ENCODE measurements at places on chromosomes 6 and 20.

DNA sequence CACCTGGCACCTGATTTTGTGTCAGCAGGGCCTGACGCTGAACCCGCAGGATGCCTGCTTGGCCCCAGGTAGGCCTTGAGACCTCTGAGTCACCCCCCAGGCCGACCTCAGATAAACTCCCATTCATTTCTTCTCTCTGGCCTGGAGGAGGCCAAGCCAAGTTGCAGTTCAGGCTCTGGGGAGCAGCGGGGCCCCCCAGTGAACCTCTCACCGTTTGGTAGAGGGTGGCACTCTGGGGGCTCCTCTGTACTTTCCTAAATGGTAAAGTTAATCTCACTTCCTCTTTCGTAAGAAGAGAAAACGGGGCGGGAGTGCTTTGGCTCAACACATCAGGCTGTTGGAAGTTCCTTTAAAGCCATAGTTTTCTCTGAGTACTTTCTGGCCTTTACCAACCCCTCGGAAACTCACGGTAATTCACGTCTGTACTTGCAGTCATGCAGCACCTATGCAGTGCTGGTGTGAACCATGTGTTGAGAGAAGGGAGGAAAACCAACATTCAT, 2.8 kb downstream of the SIRPA start:
- DNase-seq, result no peak

DNA sequence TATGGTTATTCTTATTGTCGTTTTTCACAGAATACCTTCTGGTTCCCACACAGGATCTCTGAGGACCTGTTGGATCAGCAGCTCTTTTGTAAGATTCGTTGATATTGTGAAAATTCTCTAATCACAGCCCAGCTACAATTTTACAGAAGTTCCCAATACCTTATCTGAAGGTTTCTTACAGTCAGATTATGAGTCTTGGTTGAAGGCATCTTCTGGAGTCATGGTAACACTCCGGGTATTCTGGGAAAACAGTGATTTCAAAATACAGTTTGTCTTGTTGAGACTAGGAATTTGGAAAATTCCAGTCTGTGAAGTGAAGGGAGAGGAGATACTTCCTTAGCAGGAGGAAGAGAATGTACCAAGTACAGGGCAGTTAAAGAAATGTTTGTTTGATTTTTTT, 22.2 kb upstream of the HLA-C start:
- no peak for DNase-seq

- DNase-seq, result no peak
Measured at GRCh38 chr6:27889275-27889627, 22.9 kb downstream of the OR2B2 start.

- DNase-seq, result no peak
Measured at GRCh38 chr6:43127877-43128276, 43.2 kb upstream of the SRF start.

- no peak for DNase-seq
Measured at GRCh38 chr20:51757226-51757625, 11.0 kb downstream of the ATP9A start.

- no peak for DNase-seq
Measured at GRCh38 chr6:150499882-150500312, 99.8 kb upstream of the PLEKHG1 start.

- no peak for DNase-seq
Measured at GRCh38 chr20:57316795-57317201, 12.8 kb upstream of the SPO11 start.

DNA sequence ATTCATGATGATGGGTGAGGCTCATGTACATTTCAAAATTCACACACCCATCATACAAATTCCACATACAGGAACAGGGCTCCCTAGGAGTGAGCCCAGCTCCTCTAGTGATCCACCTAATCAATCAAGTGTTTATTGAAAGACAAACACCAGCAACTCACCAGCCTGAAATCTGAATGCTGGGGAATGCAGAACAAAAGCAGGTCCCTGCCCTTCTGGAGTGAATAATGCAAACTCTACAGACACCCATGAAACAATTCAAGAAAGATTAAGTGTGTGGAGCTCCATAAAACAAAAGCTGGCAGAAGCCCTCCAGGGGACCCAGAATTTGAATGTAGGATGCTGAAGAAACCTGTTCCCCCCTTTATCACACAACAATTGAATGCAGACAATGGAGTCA, 396.7 kb upstream of the JARID2 start:
- no peak for DNase-seq

DNA sequence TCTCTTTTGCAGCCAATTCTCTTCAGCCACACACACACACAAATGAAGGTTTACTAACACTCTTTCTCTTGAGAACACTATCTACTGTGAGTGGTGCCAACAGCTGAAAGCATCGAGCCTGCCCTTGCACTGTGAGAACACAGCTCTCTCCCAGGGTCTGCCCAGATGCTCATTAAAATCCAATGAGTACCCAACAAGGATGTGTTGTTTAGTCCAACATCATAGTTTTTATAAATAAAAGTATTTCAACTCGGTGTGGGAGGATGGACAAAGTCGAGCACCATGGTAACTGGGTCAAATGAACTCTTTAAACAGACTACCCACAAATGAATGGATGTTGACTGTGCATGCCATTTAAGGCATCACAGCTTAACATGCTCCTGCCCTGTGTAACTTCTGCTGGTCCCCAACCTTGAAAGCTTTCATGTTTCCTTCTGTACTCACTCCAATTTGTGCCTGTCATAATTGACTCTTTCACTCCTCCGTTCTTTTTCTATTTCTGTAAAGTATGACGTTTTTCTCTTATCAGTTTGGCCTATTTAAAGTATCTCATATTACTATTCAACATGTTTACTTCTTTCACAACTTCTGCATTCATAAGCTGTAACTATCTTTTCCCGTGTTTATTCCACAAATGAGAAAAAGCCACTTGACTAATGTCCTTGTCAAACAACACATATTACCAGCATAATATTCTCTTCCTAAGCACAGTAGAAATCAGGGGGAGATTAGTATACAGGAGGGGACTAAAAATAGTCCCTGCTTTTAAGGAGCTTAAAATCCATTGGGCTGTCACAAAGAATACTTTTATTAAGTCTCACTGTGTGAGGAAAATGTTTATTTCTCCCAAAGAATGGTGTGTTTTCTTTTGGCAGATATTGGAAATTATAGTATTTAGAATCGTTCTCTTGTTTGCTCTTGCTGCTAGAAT, 215.4 kb downstream of the RFPL4B start:
- no peak for DNase-seq
